ENCODE measurements at places on chromosomes 1 and 21.

DNA sequence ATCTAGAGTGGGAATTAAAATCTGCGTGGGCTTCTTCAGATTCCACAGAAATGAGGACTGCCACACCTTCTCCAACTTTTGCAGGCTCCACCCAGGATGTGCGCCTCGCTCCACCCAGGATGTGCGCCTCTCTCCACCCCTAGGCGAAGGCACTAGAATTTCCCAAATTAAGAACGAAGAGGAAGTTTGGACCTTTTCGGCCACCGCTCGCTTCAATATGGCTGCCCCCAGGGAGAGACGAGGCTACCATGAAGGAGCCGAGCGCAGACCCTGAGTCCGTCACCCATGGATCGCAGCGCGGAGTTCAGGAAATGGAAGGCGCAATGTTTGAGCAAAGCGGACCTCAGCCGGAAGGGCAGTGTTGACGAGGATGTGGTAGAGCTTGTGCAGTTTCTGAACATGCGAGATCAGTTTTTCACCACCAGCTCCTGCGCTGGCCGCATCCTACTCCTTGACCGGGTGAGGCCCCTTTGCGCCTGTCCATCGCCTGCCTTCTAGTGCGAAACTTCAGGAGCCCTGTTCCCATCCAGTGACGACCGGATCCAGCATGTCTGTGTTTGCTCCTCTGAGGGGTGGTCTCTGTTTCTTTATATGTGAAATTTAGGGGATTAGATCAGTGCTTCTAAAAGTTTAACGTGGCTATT is at the start of the genes CRYZ and TYW3:
CRYZ (minus strand) TSS at position 91 of the 644 bp plus-strand sequence. CDS start 8,229 bp downstream, outside the sequence.
TYW3 (plus strand) TSS at position 193 of the 644 bp plus-strand sequence; CDS start at position 286, 93 bp downstream.
- peak; percentile 79 for DNase-seq

GRCh38 chr1:229410692-229411433 is 23.0 kb downstream of the ACTA1 start:
- no peak for DNase-seq

DNA sequence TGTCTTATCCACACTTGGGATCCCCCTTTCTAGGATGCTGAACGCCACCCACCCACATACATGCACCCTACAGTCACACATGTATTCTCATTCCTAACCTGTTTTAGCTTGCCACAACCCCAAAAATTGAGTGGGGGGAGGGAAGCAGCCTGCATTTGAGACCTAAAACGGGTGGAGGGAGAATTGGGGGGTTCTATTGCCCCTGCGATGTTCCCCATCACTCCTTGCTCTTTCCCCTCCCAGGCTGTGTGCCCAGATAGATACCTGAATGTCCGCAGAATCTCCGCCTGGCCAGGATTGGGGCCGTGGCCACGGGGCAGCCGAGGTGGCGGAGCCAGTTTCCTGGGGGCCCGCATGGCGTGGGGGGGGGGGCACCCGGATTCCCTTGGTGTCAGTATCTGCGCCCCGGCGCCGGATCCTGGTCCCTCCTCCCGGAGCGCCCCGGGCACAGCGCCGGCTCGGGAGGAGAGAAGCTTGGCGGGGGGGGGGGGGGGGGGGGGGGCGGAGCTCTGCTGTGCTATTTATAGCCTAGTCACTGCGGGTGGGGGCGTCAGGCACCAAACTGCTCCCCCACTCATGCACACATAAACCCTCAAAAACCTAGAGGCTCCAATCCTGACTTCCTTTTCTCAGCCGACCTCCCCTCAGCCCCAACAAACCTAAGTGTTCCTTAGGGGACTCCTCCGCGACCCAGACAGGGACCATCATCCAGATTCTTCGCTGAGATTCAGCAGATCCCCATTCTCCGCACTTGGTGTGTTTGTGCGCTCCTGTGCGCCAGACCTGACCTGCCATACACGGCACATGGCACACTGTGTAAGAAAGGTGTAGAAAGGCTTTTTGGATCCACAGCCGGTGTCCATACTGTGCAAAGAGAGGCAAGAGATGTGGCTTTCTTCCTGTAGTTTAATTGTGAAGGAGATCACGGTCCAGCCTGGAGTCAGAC is 1.9 kb downstream of the ANKRD34A start:
- peak; percentile 20 for DNase-seq

- no peak for DNase-seq
Observed at GRCh38 chr1:48969971-48970370, 193.3 kb upstream of the BEND5 start.

DNA sequence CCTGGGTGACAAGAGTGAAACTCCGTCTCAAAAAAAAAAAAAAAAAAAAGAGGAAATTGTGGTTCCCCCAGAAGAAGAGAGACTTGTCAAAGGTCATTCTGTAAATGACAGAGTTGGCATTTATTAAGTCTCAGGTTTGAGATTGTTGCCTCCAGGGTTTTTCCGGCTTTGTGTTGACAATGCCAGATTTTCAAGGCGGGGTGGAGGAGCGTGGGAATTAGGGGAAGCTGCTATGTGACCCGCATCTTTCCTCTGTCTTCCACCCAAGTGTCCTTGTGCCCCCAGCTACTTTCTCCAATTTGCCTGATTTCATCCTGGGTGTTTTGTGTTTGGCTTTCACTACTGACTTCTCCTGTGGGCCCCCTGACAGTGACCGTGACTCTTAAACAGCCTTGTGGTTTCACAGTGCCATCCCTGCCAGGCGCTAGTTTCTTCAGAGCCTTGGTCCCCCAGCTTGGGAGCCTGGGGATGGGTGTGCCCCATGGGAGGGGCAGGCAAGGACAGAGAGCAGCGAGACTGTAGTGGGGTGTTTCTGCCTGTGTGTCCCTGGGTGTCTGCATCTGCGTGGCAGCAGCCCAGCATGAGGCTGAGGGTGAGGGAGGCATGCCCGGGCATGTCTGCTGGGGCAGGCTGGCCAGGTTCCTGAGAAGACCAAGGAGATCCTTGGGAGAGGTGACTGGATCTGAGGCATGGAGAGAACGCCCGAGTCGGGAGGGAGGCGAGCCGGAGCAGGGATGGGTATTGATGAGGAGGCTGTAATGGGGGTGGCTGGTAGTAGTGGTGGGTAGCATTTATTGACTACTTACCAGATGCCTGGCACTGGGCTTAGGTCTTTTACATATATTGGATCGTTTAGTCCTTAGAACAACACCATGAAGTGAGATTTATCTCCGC is 46.3 kb downstream of the IER5 start:
- no peak for DNase-seq

Measured in T follicular helper cell (primary cell).